Suppressor macrophage treated with lipopolysaccharide for 1 hour (primary cell): ENCODE measurements at places on chromosomes 4 and X.

DNA sequence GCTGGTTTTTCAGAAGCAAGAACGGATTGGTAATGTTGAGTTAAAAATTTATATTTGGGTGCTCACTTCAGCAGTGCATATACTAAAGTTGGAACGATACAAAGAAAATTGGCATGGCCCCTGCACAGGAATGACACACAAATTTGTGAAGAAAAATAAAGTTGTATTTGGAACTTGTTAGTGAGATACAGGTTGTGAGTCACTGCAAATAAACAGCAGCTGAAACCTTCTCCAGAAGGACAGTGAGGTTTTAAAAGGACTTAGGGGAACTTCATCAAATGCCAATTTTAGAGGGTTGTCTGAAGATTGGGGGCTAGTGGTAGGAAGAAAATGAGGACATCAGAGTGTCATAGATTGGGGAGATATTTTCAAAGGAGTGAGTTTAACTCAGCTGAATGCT, 79.7 kb upstream of the ELOVL6 start:
- no peak for DNase-seq

GRCh38 chrX:41732260-41732659, 8.3 kb downstream of the GPR82 start:
- DNase-seq = no peak

DNA sequence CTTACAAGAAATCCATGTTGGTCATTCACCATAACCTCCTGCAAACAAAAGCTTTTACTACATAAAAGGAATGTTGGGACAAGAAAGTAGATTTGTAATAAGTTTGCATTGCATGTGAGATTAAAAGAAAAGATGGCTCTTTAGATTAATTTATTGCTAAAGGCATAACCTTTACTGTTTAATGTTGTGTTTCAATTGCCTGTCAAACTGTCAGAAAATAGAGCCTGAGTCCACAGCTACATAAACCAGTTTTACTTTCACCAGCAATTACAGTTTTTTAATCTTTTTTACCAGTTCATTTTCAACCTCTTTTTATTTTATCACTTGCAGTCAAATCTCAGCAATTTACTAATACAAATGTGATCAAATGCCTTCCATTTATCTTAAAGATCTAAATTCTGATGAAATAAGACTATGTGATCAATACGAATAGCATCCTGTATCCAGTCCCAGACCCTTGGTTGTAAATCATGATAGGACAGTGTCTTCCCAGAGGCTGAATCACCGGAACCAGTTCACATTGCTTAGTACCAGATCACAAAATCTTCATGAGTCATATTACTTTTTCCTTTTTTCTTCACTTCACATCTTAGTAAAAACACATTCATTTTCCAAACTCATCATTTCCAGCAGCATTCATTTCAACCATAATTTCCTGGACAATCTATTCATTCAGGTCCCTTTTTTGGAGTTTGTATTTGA, 95.4 kb upstream of the FRG1 start:
- no peak for DNase-seq

DNA sequence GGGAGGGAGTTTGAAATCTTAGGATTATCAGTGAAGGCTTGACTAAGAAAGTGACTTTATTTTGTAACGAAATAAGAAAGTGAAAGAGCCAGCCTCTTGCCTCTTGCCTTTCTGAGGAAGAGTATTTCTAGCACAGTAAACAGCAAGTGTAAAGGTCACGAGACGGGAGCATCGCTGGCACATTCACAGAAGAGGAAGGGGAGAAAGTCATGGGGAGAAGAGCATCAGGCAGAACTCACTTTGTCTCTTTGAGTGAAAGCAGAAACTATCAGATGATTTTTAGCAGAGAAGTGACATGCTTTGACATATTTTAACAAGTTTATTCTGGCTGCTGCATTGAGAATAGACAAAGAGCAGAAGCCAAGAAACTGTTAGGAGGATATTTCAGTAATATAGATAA, 313.8 kb downstream of the CAMK2D start:
- peak; percentile 72 for DNase-seq

DNA sequence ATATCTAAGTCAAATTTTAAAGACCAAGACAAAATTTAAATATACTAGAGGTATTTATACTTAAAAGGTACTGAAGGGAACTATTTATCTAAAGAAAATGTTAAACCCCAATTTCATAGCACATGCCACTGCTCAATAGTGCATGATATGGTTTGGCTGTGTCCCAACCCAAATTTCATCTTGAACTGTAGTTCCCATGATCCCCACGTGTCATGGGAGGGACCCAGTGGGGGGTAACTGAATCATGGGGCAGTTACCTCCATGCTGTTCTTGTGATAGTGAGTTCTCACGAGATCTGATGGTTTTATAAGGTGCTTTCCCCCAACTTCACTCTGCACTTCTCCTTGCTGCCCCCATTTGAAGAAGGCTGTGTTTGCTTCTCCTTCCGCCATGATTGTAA, 32.3 kb downstream of the MAML3 start:
- DNase-seq = no peak

DNA sequence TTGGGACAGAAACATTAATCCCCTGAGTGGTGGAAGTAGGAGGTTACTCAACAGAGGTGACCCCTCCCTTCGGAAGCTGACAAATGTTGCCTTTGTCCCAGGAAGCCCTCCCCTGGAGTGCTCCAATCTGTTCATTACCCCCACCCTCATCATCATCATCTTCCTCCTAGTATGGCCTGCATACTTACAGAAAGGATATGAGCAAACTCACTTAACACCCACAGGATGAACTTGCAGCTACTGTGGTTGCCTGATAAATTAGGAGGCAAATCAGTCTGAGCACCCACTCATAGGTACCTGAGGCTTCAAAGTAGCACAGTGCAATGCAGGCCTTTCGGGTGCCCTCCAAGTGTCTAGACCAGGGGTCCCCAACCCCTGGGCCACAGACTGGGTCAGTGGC, 236.7 kb upstream of the GATB start:
- no peak for DNase-seq

DNA sequence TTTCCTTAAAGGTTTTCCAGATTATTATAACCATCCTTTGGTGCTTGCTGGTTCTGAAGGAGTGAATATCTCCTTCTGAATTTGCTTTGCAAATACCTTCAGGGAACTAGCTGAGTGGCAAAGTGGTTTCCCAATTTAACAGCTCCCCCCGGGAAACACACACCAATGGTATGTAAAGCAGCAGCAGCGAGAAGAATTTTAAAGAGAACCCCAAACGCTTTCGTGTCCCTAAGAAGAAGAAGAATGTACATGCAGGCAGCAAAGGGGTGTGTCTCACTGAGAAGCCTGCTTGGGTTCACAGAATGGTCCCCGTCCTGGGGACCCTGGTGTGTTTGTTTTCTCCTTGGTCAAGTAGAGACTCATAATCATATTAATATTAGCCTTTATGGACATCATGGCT, 4.2 kb upstream of the AKAP17A start:
- DNase-seq = no peak

- peak; percentile 77 for DNase-seq
Measured at GRCh38 chr4:110631584-110632505, 9.0 kb upstream of the PITX2 start.

DNA sequence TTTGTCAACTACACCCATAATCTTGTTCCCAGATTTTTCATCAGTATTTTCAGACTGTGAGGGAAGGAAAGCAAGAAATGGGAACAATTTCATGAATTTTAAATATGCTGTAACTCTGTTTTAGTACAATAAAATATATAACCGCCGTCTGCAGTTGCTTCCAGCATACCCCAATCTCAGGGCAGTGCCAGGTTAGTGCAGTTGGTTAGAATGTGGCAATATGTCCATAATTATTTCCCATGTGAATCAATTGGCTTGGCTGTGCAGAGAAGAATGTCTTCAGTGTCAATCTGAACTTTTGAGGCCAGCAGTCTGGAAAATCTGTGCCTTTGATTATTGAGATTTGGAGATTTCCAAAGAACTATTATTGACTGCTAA, 5.0 kb upstream of the MMAA start:
- no peak for DNase-seq

- no peak for DNase-seq
Measured at GRCh38 chrX:55759478-55759877, 41.9 kb downstream of the RRAGB start.

DNA sequence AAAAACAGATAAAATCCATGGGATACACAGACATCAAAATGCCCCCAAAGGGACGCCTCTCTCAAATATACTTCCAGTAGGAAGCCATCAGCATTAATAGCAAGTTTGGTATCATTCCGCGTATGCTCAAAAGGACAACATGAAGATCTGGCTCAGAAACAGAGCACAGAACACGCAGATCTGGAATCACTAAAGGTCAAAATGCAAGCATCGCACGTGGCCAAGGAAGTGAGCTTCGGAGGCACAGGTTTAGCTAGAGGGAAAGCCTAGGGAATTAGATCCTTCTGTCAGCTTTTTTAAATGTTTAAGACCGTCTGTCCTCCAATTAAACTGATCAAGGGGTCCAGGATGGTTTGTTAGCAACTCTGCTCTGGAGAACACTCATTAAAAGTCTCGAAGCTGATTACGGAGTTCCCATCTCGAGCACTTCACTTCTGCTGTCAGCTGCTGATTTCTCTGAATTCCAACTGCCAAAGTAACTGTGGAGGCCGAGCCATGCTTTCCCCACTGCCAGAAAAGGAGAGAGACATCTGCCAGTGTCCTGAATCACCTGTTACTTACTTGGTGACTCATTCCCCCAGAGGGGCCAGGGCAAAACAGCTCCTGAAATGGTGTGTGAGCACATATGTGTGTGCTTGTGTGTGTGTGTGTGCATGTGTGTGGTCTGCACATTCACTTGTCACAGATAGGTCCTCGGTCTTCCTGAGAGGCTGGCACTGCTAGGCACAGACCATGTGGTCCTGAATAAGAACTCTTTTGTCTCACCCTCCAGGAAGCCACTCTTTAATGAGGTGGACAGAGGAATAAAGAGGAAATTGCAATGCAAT, 177.7 kb upstream of the PPARGC1A start:
- DNase-seq = no peak

DNA sequence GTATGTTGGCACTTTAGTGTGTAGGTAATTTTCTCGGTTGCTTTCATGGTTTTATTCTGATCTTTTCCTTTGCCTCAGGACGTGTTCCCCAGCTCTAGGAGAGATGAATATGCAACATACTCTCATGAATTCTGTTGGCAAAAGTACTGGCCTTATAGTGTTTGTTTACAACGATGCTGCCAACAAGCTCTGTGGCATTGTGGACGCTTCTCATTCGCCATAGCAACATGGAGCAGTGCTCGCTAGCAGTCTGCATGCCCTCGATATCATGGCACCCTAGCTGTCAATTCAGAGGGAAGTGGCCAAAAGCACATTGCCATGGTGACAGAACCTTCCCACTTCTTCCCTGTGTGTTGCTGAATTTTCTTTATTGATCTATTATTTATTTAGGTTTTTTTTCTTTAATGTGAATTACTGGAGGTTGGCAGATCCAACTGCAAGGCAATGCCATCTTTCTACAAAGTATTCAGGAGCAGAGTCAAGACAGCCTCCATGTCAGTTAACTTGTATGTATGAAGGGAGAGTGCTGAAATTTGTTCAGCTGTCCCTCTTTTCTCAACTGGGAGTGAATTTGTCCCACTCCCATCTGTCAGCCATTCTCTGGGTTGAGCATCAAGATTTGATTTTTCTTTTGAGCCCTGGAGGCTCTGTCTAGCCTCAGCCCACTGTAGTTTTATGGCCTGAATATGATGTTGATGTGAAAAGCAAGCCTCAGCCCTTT, 224.9 kb upstream of the VCX3A start:
- DNase-seq = no peak

DNA sequence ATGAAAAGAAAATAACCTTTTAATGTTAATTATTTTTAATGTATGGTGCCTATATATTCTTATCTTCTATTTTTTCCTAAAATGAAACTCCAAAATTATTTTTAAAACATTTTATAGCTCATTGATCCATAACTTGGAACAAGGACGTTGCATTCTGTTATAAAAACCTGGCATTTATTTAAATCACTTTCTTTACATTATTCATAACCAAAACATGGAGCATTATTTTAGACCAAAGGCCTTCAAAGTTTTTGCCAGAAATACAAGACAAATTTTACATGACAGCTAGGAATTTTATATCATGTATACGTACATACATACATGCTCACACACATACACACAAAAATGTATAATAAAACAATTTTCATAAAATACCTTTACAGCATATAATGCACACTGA, 259.8 kb downstream of the QDPR start:
- no peak for DNase-seq

DNA sequence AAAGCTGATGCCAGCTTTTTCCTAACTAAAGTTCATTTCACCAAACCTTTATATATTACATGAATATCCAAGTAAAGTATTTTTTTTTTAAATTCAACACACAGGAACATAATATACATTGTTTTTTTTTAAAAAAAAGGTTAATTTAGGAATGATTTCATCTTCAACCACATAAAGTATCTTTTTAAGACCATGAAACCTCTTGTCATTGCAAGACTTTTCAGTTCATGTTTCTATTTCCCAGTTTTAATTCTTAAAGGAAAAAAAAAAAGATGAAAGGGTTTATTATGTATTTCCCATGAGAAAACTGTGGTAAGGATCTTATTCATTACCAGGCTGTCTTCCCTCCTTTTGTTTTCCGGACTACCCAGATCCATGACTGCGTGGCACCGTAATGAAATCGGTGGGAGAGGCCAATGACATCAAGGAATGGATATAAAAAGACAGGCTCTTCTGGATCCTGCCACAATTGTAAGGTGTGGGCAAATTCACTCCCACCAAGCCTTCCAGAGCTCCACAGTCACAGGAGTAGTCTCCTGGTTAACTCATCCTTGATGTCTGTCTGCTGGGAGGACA, 84.7 kb upstream of the CBR4 start:
- DNase-seq = no peak

DNA sequence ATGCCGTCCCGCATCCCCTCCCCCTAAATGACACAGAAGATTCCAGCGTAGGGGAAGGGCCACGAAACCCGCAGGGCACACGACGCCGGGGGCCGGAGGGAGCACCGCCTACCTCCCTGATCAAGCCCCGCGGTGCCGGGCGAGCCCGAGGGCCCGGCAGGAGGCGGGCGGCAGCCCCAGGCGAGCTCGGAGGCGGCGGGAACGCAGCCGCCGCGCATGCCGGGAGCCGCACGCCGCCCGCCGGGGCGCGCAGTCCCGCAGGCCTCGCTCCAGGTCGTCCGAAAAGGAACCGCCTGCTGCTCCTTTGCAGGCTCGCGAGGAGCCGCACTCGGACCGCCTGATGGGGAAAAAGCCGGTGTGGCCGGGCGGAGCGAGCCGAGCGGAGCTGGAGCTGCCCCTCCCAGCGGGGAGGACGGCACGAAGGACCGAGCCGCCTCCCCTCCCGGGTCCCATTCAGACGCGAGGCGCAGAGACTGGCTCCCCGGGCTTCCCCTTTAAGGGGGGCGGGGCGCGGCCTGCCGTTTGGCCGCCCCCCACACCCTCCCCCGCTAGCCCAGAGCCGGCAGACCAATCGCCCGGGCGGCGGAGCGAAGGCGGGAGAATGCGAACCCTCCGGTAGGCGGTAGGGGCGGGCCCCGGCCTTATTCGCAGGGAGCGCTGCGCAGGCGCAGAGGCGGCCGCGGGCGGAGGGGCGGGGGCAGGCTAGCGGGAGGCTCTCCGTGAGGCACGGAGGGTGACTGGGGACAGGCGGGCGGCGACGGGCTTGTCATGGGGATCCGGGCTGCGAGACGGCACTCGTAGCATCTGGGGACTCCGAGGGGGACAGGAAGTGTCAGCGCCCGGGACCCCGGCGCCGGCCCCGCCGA, 561 bp upstream of the ING2 start:
- peak; percentile 99 for DNase-seq
